ENCODE measurements at places on chromosomes 2 and 18.

DNA sequence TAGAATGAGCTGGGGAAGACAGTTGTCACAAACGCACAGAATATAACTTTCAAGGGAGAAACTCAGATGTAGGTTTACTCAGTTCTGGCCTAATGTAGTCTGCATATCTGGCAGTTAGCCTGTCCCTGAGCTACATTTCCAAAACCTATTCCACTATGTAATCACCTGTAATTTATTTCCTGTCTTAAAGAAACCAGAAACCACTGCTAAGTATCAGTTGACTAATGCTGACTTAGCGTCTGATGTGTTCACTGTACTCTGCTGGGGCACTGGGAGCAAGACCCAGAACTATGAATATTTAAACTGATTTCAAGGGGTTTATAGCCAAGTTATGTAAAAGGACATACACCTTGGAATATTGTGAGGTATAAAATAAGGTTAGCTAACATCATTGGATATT is 1995.2 kb upstream of the PIK3C3 start:
- DNase-seq: no peak

DNA sequence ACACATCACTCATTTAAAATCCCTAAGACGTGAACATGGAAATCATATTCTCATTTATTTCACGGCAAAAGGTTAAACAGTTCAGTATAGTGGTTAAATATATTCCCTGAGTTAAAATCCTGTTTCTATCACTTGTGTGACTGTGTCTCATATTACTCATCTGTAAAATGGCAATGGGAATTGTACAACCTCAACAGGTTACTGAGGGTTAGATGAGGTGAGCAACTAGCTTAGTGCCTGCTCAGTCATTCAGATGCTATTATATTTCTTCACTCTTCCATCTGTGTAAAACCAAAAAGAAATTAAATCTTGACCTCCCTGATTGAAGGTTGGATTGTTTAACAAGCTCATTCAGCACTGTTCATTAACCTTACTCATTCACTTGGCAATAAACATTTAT is 212.4 kb upstream of the STK17B start:
- DNase-seq: no peak

DNA sequence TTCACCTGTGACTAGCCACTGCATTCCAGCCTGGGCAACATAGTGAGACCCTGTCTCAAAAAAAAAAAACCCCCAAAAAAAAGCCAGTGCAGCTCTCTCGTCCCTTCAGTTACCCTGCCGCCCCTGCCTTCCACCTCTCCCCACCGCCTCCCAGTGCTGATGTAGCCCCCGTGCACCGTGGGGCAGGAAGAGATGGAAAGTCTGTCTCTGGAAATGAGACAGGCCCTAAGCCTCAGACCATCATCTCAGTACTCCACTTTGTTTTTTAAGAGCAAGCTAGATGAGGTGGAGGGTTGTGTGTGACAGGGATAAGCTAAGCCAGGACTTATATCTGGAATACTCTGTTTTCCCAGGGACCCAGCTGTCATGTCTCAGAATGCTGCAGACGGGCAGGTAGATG is 32.0 kb downstream of the MERTK start:
- no peak for DNase-seq

DNA sequence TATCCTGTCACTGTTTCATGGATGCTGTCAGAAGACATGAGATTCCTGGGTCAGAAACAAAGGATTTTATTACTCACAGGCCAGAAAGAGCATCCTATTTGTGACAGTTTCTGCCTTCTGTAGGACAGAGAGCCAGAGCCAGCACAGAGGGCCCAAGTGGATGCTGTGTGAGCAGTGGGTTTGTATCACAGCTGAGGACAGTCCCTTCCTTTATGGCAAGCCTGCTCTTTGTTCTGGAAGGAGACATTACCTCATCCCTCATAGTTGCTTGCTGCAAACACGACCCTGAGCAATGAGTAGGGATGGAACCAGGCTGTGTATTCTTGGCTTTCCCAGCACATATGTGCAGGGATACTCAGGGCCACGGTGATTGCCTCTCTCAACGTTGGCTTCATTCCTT is 41.6 kb downstream of the ARHGEF4 start:
- no peak for DNase-seq

GRCh38 chr2:238027591-238028415 is 33.0 kb upstream of the SCLY start:
- no peak for DNase-seq

DNA sequence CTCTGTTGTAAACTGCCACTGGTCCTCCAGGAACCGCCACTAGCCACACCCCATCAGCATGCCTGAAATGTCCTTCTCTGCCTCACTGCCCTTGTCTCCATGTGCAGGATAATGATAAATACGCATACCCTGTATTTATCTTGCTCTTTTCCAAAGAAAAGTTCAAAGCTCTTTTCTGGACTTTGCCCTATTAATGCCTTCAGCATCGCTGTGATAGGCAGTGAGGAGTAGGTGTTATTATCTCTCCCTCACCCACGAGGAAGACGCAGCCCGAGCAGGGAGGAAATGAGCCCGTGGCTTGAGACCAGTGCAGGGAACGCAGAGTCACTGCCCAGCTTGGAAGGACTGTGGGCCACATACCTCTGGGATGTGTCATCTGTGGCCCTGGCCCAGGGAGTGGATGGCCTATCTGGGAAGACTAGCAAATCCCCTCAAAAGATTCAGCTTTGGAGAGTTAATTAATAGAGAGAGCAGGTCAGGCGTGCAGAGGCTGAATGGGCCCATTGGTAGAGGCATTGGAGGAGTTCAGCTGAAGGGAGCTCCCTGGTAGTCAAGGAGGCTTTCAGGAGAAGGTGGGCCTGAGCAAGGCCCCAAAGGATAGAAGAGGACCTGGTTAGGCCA is 39.5 kb upstream of the MCFD2 start:
- no peak for DNase-seq

- DNase-seq: no peak
Measured at GRCh38 chr2:218028562-218029348, 26.0 kb upstream of the TNS1 start.

- DNase-seq: no peak
Measured at GRCh38 chr2:88626171-88627054, 851 bp downstream of the EIF2AK3 start.

- DNase-seq: no peak
Measured at GRCh38 chr2:92074549-92074898, 2796.7 kb upstream of the TEKT4 start.

- no peak for DNase-seq
Measured at GRCh38 chr2:175840256-175840655, 161.8 kb downstream of the LNPK start.

GRCh38 chr2:45130736-45131135 is 121.5 kb upstream of the SIX2 start:
- no peak for DNase-seq

DNA sequence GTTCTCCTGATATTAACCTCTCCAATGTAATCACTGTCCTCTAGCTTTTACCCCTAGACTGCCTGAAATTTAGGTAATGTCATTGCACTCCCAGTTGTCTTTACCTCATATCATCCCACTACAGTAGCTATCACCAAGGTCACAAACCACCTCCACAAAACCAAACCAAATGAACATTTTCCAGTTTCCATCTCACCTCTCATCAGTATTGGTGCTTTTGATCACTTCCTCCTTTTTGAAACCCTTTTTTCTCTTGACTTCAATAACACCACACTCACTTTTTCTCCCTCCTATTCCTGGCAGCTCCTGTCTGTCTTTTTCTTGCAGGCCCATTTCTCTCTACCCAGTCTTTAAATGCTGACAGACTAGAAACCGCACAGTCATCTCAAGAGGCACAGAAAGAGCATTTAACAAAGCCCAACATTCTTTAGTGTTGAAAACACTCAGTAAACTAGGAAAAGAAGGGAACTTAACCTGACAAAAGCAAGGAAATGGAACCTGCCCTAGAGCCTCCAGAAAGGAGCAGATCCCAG is 95.9 kb upstream of the SIX2 start:
- DNase-seq: no peak

DNA sequence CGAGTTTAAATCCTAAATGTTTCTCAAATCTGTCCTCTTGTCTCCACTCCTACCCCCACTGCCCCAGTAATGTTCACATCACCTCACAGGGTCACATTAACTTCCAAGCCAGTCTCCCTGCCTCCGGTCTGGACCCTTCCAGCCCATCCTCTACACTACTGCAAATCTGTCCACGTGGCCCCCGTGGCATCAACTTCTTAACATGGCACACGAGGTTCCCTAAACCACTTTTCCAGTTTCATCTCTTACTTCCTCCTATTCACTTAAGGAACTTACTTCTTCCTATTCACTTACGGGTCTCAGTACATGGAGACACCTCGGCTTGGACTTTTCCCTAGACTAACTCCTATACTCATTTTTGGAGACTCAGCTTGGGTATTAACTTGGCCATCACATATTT is 27.0 kb downstream of the MRPL33 start:
- DNase-seq: no peak

- DNase-seq: no peak
Measured at GRCh38 chr2:109371481-109372170, 242.1 kb downstream of the SEPTIN10 start.

DNA sequence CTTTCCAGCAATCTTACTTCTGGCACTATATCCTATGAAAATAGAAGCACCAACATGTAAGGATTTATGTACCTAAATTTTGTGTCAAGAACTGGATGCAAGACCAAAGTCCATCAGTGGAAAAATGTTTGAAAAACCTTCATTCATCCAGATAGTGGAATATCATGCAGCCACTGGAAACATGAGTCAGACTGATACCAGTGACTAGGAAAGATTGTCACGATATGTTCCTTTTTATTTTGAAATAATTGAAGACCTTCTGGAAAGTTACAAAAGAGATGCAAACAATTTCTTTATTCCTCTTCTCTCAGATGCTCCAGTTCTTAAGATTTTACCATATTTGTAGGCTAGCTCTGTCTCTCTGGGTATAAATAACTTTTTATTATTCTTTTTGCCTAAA is 40.5 kb upstream of the IL1R2 start:
- DNase-seq: no peak

GRCh38 chr2:26903676-26904075 is 55.7 kb downstream of the DPYSL5 start:
- DNase-seq: no peak

GRCh38 chr18:38886235-38886634 is 1320.6 kb upstream of the CELF4 start:
- DNase-seq: no peak

- no peak for DNase-seq
Measured at GRCh38 chr2:196066291-196067087, 2.1 kb downstream of the DNAH7 start.

DNA sequence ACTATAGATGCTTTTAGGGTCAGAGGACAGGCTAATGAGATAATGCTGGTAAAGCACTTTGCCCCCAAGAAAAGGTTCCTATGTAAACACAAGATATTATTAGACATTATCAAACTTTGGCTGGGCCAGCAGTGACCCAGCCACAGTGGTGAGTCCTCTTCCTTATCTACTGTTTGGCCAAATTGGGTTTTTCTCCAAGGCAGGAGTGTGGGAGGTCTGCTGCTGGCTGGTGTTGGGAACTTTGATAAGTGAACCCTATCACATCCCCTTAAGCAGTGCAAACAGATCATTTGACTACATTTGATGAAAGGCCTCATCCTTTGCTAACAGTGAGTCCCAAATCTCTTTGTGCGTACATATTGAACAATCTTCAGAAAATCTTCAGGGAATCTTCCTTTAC is 16.2 kb downstream of the FZD7 start:
- DNase-seq: no peak

DNA sequence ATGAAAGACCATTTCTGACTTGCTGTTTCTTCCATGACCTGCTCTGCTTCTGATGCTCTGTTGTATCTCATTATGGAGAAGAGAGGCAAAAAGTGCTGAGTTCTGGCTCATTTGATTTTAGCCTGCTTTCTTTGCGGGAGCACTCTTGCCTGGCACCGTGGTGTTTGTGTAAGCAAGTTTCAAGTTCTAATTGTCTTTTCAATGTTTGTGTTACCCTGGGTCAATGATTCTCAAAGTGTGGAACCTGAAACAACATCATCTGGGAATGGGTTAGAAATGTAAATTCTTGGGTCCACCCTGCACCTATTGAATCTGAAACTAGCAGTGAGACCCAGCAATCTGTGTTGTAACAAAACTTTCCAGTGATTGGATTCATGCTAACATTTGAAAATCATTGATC is 85.5 kb upstream of the STON1 start:
- DNase-seq: no peak

DNA sequence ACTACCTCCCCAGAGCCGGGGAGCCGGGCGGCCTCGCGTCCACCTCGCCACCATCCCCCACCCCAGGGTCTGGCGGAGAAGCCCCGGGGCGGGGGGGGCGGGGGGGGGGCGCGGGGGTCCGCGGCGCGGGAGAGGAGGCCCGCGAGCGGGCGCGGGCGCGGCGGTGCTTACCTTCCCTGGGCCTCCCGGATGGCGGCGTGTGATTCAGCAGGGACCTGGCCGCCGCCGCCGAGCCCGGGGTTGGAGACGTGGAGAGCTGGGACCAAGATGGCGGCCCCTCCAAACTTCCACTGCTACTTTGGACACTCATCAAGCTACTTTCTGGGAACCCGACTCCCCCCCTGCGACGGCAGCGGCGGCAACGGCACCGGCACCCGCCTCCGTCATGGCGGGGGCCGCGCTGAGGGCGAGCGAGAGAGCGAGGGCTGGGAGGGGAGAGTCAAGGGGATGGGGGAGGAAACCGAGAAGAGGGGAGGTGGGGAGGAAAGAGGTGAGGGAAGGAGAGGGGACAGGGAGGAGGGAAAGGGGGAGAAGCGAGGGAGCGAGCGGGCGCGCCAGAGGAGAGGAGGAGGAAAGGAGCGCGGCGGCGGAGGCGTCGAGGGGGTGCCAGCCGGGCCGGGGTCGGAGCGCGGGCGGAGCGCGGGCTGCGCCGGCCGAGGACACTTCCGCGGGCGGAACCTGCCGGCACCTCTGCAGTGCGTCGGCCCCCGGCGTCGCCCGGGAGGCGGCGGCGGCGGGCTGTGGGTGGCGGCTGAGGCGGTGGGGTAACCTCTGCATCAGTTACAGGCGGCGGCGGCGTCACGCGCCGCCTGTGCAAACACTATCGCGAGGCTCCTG is at the start of gene TLK1:
TSS of gene TLK1 (minus strand) at position 775 of the 837 bp plus-strand sequence. CDS start at position 310, 465 bp downstream.
- DNase-seq: peak; percentile 71

DNA sequence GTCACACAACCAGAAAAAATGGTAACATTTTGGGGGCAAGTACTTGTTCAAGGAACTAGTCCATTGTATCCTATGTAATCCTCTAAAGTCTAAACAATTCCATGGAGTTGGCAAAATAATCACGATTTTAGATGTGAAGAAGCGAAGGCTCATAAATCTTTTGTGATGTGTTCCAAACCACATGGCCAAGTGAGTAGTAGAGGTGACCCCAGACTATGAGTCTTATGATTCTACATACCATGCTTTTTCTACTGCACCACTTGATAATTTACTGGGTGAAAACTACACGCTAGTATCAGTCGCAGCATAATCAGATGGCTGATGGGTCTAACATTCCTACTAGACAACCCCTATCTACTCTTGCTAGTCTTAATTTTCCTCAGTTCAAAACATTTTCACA is 371.4 kb downstream of the OSR1 start:
- DNase-seq: no peak

GRCh38 chr2:12702168-12703121 is 14.3 kb upstream of the TRIB2 start:
- DNase-seq: peak; percentile 51
